ENCODE measurements at places on chromosomes 16 and 17.

- DNase-seq = no peak
These were observed 44.9 kb downstream of the MBTD1 start for GRCh38 chr17:51214920-51215319.

DNA sequence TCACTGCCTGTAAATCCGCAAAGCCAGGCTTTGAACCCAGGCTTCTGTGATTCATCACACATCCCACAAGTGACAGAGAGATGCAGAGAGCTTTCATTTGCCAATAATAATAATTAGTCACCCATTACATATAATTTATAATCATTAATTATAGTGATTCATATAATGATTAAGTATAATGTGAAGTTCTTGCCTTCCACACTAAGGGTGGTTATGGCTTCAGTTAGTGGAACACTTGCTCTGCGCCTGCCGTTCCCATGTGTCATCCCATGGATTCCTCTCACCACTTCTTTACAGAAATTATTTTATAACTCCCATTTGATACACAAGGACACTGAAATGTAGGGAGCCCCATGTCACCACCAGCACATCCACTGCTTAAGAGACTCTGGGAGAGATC, 39.8 kb upstream of the XYLT1 start:
- no peak for DNase-seq

DNA sequence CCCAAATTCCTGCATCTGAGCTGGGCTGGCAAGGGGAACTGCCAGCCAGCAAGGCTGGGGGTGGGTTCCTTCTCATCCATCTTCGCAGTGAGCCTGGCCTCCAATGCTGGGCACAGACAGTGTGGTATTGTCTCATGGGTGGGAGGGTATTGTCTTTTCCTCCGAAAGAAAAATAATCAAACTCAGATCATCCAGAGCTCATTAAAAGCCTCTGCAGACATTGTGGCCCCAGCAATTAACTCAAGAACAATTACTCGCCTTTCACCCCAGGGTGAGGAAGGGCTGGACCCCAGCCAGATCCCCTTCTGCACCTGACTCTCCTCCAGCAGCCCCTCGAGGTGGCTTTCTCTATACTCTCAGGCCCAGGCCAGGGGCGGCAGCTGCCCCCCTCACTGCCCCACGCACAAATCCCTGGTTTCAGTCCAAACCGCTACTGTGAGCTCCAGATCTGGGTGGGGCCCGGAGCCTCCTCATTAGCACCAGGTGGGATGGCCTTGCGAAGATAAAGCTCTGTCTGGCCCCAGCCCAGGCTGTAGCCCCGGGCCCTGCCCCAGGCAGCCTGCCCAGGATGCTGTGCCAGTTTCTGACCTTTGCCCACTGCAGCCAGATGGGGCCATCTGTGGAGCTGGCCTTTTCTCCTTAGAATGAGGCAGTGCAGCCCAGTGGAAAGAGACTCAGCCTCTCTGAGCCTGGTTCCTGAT, 2.3 kb upstream of the KRT15 start:
- peak; percentile 23 for DNase-seq

DNA sequence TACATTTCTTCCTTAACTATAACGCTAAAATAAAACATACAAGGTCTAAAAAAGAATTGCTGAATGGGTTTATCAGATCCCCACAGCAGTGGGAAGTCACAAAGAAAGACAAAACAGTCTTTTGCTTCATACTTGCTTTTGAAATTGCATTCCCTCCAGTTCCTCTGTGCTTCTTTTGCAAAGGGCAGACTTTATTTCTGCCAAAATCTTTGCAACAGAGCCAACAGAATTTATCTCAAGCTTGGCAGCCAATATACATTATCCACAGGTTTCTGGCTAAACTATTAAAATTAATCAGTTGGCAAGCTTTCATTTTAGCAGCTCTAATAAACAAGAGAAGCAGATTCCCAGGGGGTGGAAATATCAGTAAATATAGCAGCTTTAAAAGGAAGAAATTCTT, 378.9 kb upstream of the CA10 start:
- peak; percentile 25 for DNase-seq

GRCh38 chr16:65984296-65984695, 382.2 kb upstream of the CDH5 start:
- DNase-seq = no peak

DNA sequence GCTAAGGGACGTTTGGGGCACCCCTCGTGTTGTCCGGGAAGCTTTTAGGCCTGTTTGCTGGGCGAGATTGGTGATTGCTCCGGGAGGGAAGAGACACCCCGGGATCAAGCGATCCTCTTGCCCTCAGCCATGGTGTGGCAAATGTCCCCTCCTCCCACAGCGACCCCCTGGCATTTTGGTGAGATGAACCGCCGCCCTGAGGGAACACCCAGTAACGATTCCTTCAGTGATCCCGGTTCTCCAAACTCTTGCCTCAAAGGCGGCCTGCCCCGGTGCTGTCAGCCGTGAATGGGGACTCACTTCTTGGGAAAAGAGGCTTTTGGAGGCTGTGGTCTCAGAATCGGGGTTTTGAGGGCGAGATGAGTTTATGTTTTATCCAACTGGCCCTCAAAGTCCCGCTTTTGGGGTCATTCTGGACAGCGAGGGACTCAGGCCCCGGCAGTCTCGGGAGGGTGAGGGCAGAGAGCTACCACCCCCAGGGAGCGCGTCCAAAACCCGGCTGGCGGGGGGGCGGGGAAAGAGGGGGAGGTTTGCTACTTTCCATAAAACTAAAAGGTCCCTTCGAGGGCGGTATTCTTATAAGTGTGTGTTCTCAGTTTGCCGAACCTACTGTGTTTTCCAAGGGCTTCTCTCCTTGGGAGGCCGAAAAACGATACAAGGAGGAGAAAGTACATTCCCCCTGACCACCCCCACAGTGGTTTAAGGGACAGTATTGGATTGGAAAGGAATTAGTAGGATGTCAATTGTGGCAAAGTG, 232.7 kb downstream of the MRTFB start:
- no peak for DNase-seq

- peak; percentile 55 for DNase-seq
These were observed 7.0 kb downstream of the KRT14 start for GRCh38 chr17:41579484-41580243.

GRCh38 chr17:45005700-45006099, 37.6 kb upstream of the C1QL1 start:
- DNase-seq = no peak

GRCh38 chr17:65774787-65775186, 213.3 kb upstream of the AXIN2 start:
- no peak for DNase-seq

GRCh38 chr17:30117675-30118081, 1.1 kb downstream of the NSRP1 start:
- DNase-seq = no peak

All from NCI-H446 (cell line).